ENCODE measurements at places on chromosomes 11 and 22.

- no peak for DNase-seq
Measured at GRCh38 chr11:104968355-104968855, at the start of gene CASP4. Gene CASP4 (minus strand): TSS chr11:104968574. CDS start chr11:104968525, 49 bp downstream.

DNA sequence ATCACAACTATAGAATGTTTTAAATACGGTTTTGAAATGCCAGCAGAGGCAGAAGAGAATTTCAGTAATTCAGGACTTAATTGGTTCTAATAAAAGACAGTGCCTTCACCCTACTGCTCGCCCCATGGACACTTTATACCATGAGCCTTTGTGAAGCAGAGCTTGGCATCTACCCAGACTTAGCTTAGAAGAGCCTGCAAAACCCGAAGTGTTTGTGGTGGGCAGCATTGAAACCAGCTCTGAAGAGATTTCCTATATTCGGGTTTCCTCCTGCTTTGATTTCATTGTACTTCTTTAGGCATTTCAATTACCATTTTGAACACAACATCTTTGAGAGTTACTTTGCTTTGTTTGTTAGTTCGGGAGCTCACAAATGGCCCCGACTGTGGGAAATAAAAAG lies 185.1 kb upstream of the MTNR1B start:
- DNase-seq: no peak

DNA sequence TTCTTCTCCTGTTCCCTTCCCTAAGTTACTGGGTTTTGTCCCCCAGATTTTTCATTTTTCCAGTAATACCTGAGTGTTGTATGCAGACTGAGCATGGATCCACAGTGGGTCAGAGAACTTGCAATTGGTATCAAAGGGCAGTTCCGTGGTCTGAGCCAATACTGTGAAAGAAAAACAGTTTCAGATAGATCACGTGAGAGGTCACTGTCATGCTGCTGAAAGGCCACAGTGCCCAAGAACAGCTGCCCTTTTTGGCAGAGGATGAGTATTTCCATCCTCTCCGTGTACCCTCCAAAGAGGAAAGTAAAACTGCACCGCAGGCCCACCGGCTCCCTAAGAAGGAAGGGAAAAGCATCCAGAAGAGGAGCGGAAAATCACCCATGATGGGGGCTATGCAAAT lies 73.0 kb upstream of the TBCEL start:
- DNase-seq: no peak

DNA sequence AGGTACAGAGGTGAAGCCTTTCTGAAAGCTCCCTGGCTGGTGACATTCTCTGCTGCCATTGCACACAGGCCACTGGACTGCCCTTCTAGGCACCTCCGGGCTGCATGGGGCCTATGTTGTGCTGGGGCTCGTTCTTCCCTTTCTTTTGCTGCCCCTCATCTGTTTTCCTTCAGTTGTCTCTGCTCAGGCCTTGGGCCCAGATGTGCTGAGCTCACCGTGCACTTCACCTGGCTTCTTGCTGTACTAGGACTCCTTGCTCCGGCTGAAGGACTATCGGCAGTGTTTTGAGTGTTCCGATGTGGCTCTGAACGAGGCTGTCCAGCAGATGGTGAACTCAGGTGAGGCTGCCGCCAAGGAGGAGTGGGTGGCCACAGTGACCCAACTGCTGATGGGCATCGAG lies 59.4 kb downstream of the CABIN1 start:
- DNase-seq: no peak

- no peak for DNase-seq
Measured at GRCh38 chr11:125275905-125276618, 111.5 kb downstream of the PKNOX2 start.

GRCh38 chr11:27509908-27510307 lies 3.3 kb upstream of the LIN7C start:
- DNase-seq: no peak

GRCh38 chr11:127000981-127001380 lies 411 bp upstream of the KIRREL3 start:
- DNase-seq: no peak

GRCh38 chr11:116472651-116473050 lies 300.1 kb downstream of the BUD13 start:
- no peak for DNase-seq

- DNase-seq: no peak
Measured at GRCh38 chr11:115965767-115966504, 461.7 kb upstream of the CADM1 start.

GRCh38 chr11:62632492-62632891 lies 10.7 kb upstream of the B3GAT3 start:
- DNase-seq: no peak

GRCh38 chr22:39471381-39472141 lies 14.7 kb downstream of the MGAT3 start:
- no peak for DNase-seq

DNA sequence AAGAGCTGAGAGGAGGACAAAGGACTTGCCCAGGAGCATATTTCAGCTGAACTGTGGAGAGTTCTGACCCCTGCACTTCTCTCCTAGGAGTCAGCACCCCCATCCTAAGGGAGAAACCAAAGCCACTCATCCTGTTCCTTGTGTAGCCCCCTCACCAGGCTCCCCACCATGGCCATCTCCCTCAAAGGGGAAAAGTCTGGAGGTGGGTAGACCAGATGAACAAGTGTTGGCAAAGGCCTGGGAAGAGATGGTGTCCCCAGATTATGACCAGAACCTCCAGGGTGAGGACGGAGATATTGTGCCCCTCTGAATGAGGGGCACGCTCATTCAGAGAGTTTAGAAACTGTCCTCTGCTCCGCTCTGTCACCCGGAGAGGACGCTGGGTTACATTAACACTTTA lies 880.0 kb downstream of the BRD1 start:
- DNase-seq: no peak

DNA sequence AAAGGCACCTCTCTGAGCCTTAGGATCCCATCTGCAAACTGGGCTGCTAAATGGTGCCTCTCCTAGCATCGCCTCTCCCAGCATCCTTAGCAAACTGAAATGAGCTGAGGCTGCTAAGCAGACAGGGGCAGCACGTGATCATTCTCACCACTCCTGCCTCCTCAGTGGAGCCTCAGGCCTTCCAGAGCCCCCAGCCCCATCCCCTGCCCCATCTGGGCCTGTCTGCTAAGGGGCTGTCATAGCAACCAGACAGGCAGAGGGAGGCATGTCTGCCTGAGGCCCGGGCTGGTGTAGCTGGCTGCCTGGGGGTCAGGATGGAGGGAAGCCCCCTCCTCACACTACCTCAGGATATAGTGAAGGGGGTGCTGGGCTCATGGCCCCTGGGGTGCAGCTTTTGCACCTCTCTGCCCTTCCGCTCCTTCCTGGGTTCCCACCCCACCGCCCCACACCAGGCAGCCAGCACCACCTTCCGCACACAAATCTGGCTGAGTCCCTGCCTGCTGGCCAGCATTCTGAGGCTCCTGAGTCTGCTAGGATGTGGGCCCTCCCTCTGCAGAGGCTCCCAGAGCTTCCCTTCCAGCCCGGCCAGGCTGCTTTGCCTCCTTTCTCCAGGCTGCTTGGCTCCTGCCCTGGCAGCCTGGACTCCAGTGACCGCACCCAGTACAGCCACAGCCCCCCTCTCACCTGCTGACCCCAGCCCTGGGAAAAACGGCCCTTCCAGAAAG lies 47.5 kb upstream of the TTLL12 start:
- DNase-seq: no peak

DNA sequence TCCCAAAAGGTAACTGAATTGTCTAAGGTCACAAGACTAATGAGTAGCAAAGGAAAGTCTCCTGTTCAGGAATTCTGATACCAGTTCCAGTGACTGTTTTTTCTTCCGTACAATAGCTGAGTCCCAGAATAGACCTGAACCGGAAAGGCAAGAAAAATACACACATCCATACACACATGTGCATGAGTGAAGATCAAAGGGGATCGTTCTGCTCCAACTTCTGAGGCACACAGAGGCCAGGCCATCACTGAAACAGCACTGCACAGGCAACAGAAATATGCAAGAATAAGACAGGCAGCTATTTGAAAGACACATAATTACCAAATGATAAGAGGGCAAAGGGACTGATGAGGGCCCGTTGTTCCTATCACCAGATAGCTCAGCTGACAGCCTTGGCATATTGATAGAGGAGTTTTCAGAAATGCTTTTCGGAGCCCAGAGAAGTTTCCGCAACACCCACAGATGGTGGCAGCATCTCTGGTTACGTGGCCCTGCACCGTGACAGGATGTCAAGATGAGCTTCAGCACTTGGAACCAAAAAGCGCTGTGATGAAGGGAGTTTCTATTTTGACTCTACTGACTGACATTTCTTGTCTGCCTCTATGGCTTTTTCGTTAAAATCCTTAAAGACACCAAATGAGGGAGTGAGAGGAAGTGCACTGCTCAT lies 280.6 kb downstream of the LARGE1 start:
- DNase-seq: no peak

- DNase-seq: no peak
Measured at GRCh38 chr11:70434813-70435278, 36.5 kb downstream of the CTTN start.

DNA sequence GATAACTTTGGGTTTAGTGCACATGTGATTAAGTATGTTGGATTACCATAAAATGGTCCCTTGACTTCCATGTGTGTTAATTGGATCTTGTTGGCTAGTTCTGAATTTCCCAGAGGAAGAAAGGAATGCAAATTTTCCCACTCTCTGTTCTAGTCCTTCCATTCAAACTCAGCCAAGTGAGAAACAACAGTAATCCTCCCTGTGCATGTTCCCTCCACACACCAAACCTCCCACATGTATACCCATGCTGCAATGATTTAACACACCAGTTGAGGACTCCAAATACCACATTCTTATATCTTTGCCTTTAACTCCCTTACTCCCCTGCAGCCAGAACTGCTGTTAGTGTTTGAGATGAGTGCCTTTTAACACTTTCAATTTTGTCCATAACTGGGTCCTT lies 1158.9 kb downstream of the DLG2 start:
- no peak for DNase-seq

DNA sequence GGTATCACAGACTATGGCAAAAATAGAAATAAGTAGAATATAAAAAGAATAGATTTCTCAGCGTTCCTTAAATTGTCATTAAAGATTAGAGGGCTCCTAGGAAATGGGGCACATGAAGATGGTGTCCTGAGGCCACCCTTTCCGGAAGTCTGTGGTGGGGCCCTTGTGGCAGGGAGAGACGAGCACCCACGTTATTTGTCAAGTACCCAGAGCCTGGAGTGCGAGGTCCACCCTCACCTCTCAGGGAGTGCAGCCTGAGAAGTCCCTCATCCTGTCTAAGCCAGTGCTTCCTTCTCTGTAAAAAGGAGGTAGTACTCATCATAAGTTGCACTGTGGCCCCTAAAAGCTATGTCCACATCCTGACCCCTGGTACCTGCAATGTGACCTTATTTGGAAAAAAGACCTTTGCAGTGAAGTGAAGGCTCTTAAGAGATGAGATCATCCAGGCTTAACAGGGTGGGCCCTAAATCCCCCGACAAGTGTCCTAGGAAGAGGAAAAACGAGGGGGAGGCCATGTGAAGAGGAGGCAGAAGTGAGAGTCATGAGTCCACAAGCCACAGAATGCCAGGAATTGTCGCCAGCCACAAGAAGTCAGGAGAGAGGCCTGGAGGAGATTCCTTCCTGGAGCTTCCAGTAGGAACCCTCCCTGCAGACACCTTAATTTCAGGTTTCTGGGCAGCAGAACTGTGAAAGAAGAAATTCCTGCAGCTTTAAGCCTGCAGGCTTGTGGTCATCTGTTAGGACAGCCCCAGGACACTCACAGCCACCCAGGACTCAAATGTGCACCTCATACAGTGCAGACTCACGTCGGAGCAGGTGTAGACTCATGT lies 76.8 kb upstream of the CCND1 start:
- no peak for DNase-seq

DNA sequence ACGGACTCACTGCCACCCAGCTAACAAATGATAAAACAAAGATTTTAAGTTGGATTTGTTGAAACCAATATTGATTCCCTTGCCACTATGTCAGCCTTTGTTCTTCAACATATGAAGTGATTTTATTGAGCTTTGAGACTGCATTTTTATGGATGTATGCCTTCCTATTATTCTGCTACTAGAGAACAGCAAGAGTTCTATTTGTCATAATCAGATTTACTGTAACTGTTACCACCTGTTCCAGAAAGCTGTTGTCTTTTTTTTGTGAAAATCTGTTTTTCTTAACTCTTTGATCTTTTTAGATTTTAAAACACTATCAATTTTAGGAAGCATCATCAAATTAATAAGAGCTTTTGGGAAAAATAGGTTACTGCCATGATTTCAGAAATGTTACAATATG lies 114.4 kb downstream of the MUC15 start:
- no peak for DNase-seq

DNA sequence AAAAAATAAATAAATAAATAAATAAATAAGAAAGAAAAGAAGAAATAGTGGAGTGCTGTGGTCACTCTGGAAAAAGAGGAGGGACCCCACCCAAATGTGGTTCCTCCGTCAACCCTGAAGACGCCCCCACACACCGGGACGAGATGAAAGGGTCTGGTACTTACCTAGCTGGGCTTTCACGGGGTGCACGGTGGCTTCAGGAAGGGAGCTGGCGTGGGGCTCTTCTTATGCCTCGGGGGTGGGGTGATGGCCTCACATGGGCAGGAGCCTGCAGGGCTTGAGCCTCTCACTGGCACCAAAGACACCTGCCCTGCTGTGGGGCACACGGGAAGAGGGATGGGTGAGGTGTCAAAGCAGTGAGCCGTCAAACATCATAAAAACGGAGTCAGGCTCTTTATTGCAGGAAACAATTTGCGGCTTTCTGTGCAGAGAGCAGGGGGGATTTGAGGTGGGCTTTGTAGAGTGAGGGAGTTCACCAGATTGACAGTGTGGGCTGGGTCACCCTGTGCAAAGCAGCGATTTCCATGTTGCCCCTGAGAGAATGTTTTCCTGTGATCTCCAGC lies 28.0 kb upstream of the KRTAP5-6 start:
- DNase-seq: no peak

Measured in activated CD8-positive, alpha-beta memory T cell treated with anti-CD3 and anti-CD28 coated beads for 1 hour (primary cell).